Left colon (tissue), 2 donors: ENCODE measurements at places on chromosomes 4 and X. TPM values are rescaled to one million over a fixed set of nuclear protein-coding genes. Genes with fewer than 3 reads are reported as not detected.
A peak's percentile ranks its signal among the peaks of the same experiment; 100 is the strongest.

Gene ADGRG4
- 0.03 TPM for total RNA-seq

Gene FGF13
- total RNA-seq = 1.8 TPM

Gene MAB21L2
- total RNA-seq = 2.4 TPM

Gene ARHGEF6
- 6.7 TPM for total RNA-seq

Gene SYP
- 4.6 TPM for total RNA-seq

Gene GATA1
- not detected for total RNA-seq

Gene KIT
- 10.0 TPM for total RNA-seq

Gene ADH7
- not detected for total RNA-seq

Gene ZFP92
- 0.18 TPM for total RNA-seq

Gene CNGA1
- 11.5 TPM for total RNA-seq

Gene UBQLN2
- total RNA-seq = 19.4 TPM

DNA sequence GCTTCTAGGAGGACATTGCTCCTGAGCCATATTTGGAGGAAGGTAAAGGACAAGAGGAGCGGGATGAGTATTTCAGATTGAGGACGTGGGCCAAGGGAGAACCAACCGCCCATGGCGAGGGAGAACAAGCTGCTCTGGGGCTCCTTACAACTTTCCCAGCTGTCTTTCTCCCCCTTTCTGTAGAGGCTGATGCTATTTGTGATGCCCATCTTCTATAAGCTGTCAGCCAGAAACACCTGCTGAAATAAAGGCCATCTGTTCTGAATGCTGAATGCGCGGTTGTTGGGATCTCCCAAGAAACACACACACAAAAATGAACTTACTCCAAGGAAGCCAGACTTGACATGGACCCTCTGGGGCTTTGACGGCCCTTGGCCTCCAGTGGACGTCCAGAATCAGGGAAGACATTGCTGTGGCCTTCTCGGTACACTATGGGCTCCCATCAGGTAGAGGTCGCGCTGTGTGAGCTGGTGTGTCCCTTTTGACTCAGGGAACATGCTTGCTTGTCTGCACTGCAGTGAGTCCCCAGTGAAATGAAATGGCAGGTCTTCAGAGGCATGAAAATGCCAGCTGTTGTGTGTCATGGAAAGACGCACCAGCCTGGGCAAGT, 30.9 kb downstream of the RWDD4 start:
- no peak for DNase-seq

GRCh38 chr4:124018383-124019317, 622.1 kb downstream of the SPRY1 start:
- DNase-seq = no peak

GRCh38 chr4:149823769-149824221, 8.2 kb upstream of the IQCM start:
- DNase-seq = no peak

DNA sequence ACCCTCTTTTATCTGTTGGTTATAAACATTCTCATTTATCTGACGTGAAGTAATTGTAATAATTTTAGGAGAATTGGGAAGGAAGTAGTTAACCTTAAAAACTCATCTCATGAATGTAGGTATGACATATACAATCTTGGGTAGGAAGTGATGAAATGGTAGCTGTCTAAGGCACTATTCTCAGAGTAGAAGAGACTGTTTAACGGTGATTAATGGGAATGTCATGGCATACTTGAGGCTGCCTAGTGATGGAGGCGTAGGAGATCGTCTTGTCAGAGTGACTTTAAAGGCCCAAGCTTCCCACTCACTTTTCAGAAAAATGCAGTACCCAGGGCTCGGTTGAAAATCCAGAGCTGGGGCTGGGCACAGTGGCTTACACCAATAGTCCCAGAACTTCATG, 19.4 kb upstream of the AGA start:
- no peak for DNase-seq

DNA sequence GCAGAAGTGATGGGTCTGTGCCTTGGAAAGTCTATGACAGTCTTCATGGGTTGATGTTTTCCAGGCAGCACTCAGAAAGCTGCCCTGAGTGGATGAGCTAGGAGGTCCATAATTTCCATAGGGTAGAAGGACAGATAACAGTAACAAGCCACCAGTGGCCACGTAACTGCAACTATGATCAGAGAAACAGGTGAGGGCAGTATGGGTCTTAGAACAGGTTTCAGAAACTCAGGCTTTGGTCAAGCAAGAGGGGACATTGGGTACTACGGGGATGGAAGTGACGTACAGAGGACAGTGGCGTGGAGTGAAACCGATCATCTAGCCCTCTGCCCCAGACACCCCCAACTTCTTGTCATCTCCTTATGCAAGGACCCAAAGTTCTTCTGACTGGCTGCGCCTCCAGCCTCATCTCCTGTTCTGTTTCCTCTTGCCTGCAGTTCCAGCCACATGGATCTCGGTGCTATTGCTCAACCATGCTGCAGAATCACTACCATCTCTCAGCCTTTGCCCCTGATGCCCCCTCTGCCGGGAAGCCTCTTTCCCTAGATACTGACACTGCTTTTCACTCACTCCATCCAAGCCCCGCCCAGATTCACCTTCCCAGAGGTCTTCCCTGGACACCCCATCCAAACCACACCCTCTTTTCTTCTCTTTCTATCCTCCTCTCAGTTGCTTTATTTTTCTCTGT, 123.4 kb downstream of the MFAP3L start:
- no peak for DNase-seq

- no peak for DNase-seq
These were observed 33.5 kb upstream of the ASMTL start for GRCh38 chrX:1486177-1486576.

GRCh38 chr4:61320154-61320553, 120.0 kb downstream of the ADGRL3 start:
- DNase-seq = no peak

DNA sequence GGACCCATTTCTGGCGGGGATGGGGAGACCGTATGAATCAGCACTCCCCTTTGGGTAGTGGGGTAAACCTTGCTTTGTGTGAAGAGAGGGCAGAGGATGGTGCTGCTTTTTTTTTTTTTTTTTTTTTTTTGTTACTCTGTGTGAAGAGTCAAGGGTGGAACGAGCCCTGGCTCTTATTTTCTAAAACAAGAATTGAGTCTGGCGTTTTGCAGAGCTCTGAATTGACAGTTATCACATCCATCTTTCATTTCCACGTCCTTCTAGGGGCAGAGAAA, 1.2 kb downstream of the SLAIN2 start:
- no peak for DNase-seq

GRCh38 chrX:68234171-68234910, 199.0 kb downstream of the OPHN1 start:
- no peak for DNase-seq

- no peak for DNase-seq
These were observed 30.4 kb downstream of the DDX60L start for GRCh38 chr4:168449719-168450452.

- no peak for DNase-seq
These were observed 71.5 kb downstream of the TMEM47 start for GRCh38 chrX:34585561-34585960.

DNA sequence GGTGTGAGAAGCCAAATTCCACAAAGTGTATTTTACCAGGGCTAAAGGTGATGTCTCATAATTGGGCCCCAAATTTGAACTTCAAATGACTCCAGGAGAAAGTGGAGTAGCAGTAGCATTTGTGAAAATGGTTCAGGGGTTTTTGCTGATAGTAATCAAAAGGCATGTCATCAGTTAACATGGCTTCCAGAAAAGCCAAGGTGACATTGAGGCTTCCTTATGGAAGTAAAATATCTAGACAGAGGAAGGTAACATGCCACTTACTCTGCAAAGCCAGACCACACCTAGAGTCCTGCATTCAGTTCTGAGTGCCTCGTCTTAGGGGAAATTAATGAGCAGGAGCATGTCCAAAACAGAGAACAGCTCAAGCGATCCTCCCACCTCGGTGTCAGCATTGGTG, 2.2 kb upstream of the RPL36A start:
- DNase-seq = no peak

- DNase-seq = no peak
These were observed 29.5 kb downstream of the MAGEB17 start for GRCh38 chrX:16196829-16197228.

GRCh38 chr4:170423137-170423536, 333.4 kb upstream of the AADAT start:
- no peak for DNase-seq

GRCh38 chrX:153592966-153593688, 5.8 kb downstream of the CCNQ start:
- DNase-seq = no peak

DNA sequence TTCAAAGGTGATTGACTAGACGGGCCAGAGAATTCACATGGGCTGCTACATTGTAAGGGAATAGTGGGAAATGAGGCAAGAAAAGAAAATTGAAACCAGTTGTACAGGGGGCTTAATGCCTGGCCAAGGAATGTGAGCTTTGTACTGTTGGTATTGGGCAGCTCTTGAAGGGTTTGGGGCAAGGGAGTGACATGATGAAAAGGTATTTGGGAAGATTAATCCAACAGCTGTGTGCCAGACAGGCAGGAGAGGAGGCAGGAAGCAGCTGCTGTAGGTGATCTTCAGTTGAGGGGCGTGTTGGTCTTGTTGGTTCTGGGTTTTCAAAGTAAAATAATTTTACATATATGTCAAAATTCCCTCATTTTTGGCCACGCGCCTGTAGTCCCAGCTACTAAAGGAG, 384.5 kb upstream of the TENM3 start:
- DNase-seq = no peak

GRCh38 chr4:31784558-31784957, 1064.4 kb downstream of the PCDH7 start:
- DNase-seq = no peak

- no peak for DNase-seq
These were observed 75.1 kb downstream of the PDGFC start for GRCh38 chr4:156896527-156896926.

- peak; percentile 43 for DNase-seq
These were observed 15.2 kb upstream of the ANXA10 start for GRCh38 chr4:168076989-168077725.

GRCh38 chr4:83569429-83569828, 33.5 kb downstream of the GPAT3 start:
- no peak for DNase-seq

GRCh38 chr4:17324386-17324830, 187.5 kb downstream of the QDPR start:
- DNase-seq = no peak

- DNase-seq = no peak
These were observed 292.1 kb downstream of the PRDM5 start for GRCh38 chr4:120630427-120630826.

DNA sequence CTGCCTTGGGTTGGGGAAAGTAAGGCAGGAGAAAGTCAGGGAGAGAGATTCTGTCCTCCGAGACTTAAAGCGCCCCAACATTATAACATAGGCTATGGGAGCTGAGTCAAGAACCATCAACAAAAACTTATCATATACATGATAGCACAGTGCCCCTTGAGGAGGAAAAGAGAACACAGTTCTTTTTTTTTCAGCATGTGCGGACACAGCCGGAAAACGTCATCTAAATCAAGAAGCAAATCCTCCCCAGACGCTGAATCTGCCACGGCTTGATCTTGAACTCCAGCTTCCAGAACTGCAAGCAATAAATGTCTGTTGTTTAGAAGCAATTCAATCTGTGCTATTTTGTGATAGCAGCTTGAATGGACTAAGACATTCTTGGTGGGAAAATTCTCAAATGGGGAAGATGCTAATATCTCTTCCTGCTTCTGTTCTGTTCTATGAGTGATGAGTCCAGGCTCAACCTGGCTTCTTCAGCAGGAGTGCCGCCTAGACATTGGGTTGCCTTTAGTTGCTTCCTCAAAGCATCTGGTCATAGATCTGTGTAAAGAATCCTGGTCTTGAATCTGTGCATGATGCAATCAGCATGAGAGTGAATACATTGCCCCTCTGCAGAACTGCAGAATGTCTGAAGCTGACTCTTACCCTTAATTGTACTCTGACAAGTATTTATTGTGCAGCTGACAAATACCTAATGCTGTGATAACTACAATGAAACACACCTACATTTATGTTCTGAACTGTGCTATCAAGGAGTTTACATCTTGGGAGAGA, 549.8 kb upstream of the PRKX start:
- no peak for DNase-seq

GRCh38 chrX:10393899-10394298, 226.5 kb downstream of the MID1 start:
- no peak for DNase-seq

DNA sequence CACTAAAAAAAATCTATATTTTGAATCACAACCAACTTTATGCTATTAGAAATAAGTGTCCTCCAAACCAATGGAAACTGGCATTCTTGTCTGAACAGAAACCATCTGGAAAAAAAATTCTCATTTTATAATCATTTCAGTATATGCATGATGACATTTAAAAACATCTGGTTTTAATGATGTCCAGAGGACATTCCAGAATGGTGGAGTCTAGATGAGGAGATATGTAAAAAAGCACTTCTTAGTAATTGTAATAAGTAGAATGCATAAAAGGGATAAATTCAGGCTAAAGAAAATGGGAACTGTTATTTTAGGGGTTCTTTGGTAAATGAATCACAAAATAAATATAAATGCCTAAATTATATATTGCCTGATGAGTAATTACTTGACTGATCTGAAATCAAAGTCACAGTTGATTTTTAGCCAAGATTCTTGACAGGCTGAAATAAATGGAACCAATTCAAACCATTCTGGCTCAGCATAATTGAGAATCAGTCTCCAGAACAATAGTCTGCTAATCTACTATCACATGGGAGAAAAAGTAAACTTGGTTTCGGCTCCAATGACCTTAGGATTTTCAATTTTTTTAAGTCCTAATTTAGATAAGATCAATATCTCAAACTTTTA, 636.6 kb downstream of the FAT4 start:
- DNase-seq = no peak

GRCh38 chr4:137949746-137950145, 292.4 kb downstream of the SLC7A11 start:
- no peak for DNase-seq
